GM04504 (cell line): ENCODE measurements at places on chromosomes 12 and 14.

DNA sequence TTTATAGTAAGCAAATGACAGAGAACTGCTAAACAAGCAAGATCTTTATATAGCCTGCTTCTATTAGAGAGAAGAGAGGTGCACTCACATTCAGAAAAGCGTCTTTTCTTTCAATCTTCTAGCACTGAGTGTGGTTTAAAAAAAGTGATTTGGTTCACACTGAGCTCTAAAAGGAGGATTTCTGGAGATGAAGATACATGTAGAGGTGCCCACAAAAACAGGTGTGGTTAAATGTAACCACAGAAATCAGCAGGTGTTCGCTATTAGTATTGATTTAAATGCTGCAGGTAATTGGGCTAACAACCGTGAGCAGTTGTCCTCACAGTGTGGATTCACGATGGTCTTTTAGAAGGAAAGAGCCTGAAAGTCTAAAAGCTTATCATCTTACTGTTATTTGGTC lies 10.7 kb downstream of the PKP2 start:
- no peak for DNase-seq

DNA sequence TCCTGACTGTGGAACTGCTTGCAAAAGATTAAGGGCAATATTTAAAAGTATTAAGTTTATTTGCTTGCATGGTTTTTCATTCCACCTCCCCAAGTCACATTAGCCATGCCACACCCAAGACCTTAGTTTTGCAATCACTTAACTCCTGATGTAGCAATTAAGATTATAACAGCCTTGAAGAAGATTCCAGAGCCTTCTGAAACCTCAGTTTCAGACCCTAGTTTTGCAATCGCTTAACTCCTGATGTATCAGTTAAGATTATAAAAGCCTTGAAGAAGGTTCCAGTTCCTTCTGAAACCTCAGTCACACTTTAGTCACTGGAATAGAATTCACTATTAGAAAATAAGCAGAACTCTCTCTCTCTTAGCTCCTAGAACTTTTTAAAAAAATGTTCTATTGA lies 42.7 kb upstream of the DCN start:
- peak; percentile 26 for DNase-seq

GRCh38 chr12:120091371-120092090 lies 25.0 kb downstream of the RAB35 start:
- DNase-seq = no peak

DNA sequence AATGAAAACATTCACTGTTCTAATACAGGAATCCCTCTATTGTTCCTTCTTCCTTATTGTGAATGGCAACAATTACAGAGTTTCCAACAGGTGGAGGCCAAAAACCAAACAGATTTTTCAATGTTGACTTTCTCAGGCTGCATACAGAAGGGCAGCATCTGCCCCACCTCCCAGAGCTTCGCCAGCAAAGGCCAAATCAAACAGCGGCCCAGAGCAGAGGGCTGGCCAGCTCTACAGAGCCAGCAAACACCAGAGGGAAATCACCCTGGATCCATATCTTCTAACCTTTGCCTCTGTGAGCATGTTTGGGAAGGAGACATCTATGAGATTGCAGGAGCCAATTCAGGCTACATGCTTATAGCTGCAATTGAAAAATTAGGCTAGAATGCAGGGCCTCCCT lies 4.4 kb upstream of the CRACR2A start:
- no peak for DNase-seq

GRCh38 chr12:15706010-15706676 lies 83.0 kb downstream of the EPS8 start:
- DNase-seq = no peak

DNA sequence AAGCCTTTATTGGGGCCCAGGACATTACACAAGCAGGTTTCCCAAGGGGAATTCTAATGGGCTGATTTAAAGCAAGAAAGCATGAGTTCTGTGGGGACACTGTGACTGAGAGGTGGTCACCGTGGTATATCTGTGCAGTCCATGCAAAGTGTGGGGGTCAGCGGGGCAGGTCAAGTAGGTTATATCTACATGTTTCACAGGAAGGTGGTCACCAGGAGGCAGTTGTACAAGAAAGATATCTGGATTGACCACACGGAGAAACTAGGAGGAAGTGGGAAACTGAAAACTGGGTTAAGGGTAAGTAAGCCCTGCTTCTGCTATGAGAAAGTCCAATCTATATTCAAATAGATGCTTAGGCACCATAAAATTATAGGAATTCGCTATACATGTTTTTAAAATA lies 77.8 kb upstream of the CNOT2 start:
- no peak for DNase-seq

DNA sequence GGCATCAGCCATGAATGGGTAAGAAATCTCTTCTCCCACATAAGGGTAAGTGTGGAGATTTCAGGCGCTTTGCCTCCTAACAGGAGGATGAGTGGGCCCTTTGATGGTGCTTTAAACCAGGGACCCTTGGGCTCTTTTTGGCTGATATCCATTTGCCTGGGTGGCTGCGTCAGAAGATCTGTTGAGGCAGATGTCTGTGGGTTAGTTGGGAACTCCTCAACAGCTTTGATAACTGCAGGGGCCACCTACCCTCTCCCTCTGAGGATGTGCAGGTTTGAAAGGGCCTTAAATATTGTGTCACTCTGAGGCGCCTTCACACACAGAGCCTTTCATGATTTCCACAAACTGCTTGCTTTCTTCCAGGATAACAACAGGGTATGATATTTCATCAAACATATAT lies 210.7 kb downstream of the PPM1H start:
- DNase-seq = no peak

DNA sequence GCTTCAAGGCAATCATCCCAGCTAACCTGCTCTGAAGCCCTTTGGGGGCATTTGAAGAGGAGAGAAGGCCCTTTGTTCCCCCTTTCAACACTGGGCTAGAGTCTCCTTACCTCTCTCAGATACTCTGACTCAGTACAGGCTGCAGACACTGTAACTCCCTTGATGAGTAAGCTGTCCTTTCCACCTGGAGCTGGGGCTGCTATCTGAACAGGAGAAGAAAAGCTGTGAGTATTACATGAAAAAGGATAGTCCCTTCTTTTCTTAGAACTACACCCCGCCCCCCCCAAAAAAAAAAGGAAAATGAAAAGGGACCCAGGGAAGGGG lies 186.6 kb upstream of the PLEKHG7 start:
- no peak for DNase-seq

- DNase-seq = no peak
Measured at GRCh38 chr12:45381351-45381750, 165.5 kb downstream of the ANO6 start.

DNA sequence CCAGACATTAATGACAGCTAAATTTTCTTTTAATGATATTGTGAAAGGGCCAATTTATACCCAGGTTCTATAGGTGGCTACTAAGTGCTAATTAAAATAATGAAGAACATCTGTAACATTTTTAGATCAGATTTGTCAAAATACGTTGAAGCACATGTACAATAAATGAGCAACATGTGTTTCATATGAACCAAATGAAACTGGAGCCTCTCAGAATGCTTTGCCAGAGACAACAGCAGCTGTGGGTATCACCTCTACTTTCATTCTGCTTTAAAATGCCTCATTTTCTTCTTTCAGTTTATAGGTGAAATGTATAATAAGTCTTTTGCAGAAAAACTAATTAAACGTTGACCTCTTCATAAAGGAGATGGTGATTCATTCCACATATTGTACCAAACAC lies 26.1 kb upstream of the MYF6 start:
- DNase-seq = no peak

DNA sequence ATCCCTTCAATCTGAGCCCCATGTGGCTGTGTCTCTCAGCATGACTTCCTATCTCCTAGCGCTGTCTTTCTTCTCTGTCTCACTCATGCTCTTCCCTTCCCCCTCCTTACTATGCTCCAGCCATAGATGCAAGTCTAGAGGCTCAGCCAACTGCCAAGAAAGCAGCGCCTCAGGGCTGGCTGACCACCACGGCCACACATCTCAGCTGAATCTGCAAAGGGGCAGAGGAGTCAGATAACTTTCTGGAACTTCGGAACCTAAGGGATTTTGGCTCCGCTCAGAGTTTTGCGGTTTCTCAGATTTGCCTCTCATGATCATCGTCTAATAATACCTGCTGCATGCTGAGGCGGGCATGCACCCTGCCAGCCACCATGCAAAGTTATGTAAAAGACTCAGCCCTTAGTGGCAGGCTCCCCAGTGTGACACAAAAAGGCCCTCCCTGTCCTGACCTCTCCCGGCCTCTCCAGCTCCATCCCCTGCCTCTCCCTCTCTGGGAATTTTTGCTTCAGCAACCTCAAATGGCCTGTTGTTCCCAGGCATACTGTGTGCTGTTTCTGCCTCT lies 5.0 kb upstream of the FGF6 start:
- DNase-seq = no peak

DNA sequence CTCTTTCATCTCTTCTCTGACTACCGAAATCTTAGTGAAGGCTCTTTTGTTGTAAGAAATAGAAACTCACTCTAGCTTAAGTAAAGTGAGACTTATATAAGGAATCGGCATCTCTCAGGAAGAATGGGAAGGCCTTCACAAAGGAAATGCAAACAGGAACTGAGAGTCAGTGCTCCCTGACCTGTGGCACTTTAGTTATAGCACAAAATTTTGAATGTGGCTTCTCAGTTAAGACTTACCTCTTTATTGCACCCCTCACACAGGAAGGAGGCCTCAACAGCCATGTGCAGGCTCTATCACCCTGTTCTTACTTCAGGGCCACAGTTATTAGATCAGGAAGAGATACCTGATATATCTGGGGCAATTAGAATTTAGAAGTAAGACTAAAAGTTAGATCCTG lies 224.7 kb upstream of the EGLN3 start:
- no peak for DNase-seq

GRCh38 chr12:19039515-19039914 lies 90.0 kb upstream of the PLEKHA5 start:
- DNase-seq = no peak

- DNase-seq = no peak
Measured at GRCh38 chr14:102819747-102820330, 42.6 kb downstream of the TRAF3 start.

DNA sequence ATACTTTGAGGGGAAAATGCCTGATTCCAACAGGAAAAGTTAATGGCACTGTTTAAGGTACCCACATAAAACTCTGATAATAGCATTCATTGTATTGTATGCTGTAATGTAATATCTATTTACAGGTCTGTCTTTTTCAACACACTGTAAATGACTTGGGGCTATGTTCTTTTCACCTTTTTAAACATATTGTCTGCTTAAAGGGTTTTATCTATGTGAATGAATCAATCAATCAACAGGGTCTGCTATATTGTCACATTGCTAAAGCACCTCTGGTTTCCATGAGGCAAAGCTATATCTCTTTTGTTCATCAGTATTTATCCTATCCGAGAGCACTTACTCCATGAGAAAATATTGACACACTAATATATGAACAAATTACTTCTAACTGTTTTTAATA lies 288.0 kb downstream of the SLC6A15 start:
- no peak for DNase-seq

GRCh38 chr14:66696326-66696725 lies 188.4 kb downstream of the GPHN start:
- DNase-seq = no peak

GRCh38 chr12:26878661-26879119 lies 45.7 kb upstream of the ITPR2 start:
- no peak for DNase-seq

DNA sequence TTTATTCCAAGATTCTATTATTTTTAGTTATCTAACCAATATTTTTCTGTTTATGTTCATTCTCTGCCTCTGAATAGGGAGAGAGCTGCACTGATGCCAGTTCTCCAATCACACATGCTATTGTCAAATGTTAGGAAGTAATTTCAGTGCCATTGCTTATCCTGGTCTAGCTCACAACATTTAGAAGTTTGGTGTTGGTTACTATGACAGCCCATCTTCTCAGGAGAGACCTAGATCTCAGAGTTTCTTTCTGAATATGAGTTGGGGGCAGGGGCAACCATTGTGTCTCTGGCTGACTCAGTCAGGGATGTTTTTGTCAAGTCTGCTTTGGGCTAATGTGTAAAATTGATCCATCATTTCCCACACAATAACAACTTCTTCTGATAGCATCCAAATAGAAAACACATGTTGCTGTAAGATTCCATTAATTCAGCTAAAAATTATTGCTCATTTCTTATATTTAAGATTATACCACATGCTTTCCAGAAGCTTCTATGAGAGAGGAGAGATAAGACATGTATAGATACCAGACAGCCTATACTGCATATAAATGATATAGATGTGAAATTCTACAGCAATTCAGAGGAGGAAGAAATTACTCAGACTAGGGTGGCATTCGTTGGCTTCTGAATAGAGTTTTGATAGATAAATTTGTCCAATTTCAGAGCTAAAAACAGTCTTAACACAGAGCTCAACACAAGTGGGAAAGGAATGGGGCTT lies 64.8 kb downstream of the DACT1 start:
- DNase-seq = no peak

GRCh38 chr14:42872786-42873185 lies 1266.1 kb downstream of the LRFN5 start:
- DNase-seq = no peak

GRCh38 chr12:63869656-63870055 lies 25.2 kb downstream of the SRGAP1 start:
- no peak for DNase-seq

DNA sequence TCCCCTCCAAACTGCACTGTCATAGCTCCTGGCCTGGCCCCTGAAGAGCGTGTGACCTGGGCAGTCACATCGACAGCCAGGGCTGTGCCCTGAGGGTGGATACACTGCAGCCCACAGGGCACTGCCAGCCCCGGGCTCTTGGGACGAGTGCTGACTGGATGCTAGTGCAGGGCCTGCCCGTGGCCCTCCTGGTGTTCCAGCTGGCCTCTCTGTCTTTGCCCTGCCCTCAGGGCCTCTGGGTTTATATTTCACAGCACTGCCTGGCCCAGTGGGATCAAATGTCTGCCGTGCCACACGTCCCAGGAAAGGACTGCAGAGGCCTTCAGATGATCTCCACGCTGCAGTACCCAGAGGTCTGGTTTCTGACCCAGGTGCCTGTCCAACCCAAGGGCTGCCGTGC lies 10.1 kb upstream of the CCDC197 start:
- DNase-seq = no peak

GRCh38 chr12:59916988-59917387 lies 321.2 kb downstream of the SLC16A7 start:
- DNase-seq = no peak

GRCh38 chr14:31205681-31206535 lies 1.7 kb downstream of the HECTD1 start:
- peak; percentile 72 for DNase-seq

DNA sequence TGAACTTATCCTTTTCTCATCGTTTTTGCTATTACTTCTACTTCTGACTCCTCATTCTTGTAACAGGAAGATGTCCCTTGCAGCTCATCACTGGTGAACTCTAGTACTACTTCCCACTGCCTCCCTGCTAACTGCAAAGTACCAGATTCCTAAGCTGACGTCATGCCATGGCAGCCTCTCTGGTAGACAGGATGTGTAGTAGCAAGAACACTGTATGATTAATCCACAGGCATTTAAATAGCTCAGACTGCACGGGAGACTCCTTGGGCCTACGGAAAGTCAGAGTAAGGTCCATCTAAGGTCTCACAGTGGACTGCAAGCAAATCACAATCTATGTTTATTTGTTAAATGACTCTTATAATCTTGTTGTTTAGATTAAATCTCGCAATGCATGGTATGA lies 43.5 kb downstream of the DNAI7 start:
- DNase-seq = peak; percentile 86

GRCh38 chr14:75181293-75182062 lies 5.1 kb upstream of the TMED10 start:
- DNase-seq = no peak
